ENCODE measurements at places on chromosomes 5 and 9.
A peak's percentile ranks its signal among the peaks of the same experiment; 100 is the strongest.

GRCh38 chr5:99369797-99370593 is 441.2 kb upstream of the CHD1 start:
- no peak for DNase-seq

- DNase-seq: no peak
Observed at GRCh38 chr9:33510262-33511183, 13.5 kb upstream of the ANKRD18B start.

- no peak for DNase-seq
Observed at GRCh38 chr5:3180636-3181035, 415.0 kb upstream of the IRX1 start.

GRCh38 chr5:36657563-36657995 is 51.2 kb downstream of the SLC1A3 start:
- DNase-seq: peak; percentile 99

DNA sequence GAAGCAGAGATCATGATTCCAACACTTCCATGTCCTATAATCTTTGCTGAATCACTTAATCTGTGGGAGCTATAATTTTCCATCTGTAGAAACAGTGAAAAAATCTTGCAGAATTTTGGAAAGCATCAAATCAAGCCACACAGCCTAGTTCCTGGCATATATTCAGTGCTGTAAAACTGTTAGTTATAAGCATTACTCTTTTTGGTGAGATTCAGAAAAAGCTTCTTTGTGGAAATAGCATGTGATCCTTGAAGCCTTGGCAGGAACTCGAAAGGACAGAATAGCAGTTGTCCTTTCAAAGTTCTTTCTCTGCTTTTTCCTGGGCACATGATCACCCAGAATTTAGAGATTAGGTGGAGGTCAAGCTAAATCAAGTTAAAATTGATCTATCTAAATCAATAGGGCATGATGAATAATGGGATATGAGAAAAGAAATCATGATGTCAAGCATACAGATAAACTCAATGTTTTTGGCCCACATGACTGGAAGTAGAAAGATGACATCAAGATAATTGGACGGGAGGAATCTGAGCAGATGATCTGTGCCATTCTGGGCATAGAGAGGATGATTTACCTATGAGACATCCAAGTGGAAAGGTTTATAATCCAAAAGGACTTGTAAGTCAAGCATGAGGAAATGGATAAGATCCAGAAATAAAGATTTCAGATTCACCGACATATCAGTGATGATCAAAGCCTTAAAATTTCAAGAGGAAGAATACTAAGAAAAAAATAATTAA is 73.1 kb downstream of the TMEM232 start:
- no peak for DNase-seq

- no peak for DNase-seq
Observed at GRCh38 chr5:149760854-149761187, 30.7 kb downstream of the PPARGC1B start.

DNA sequence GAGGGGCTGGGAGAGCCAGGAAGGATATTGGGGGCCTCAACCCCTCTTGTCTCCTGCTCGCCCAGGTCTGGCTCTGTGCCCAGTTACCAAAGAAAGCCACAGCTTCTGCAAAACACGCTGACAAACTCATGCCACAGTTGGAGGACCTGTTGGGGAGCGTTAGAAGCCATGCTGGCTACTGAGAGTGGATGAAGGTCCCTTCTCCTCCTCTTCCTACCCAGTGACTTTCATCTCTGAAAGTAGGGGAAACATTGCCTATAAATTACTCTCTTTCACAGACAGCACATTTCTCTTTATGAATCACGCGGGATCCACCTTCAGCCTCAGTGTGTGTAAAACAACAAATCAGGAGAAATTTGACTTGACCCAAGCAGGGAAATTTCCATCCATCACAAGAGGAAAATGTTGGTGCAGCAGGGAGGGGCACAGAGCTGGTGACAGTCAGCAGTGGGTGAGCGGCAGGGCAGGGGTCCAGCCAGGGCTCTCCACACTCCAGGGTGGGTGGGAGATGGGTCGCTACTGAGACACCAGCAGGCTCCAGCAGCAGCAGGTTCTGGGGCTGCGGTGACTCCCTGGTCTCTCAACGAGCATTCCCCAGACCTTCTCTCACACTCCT is 181.9 kb downstream of the FGF18 start:
- no peak for DNase-seq

DNA sequence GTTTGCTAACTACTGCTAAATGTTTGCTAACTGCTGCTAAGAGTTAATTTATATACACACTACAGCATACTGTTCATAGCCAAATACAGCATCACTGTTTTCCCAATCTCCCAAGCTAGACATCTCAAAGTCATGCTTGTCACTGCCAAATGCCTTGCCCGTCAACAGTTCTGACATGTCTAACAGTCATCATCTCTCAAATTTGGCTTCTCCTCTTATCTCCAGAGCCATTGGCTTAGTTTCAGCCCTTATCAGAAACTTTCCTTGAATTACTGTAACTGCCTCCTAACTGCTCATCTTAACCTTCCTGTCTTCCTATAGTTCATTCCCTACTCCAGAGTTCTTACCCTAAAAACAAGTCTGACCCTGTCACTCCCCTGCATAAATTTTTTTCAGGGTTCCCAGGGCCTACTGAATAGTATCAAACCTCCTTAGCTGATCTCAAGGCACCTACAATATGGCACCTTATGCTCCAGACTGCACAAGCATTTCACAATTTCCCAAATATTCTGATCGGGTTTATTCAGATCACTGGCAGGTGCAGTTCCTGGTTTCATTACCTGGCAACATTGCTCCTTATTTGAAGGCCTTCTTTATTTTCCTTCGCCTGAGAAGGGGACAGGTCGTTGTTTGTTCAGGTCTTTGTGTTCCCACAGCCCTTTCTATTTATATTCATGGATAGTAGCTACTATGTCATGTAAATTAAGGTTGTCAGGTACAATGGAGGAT is 55.9 kb upstream of the ANKRD55 start:
- DNase-seq: no peak

DNA sequence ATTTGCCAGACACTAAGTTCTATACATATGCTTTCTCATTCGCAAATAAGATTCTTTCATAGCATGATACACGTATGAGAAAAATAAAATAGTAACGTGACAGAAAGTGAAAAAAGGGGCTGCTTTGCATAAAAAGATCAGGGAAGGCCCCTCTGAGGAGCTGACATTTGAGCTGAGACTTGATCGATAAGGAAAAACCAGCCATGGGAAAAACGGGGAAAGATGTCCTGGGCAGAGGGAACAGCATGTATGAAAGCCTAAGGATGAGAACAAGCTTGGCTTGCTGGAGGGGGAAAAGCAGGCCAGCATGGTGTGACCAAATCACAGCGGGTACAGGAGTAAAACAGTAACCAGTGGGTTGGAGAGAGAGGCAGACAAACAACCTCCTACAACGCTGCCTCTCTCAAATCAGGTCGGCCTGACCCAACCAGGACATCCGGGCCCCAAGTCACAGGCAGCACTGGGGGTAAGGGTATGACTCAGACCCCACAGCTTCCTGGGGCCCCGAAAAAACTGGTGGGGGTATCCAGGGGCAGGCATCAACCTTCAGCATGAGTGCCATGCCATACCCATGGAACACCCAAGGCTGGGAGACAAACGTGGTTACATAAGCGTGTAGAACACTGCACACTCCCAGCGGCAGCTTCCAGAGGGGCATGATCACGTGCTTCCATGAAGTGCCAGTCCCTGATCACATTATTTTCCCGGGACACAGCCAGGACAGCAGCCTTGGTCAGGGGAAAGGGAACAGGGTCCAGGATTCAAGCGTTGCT is 2.2 kb downstream of the TNIP1 start:
- no peak for DNase-seq

GRCh38 chr9:94554439-94555331 is at the start of gene PCAT7:
Gene PCAT7, plus strand, starts transcription at chr9:94555083.
- DNase-seq: no peak

- DNase-seq: no peak
Observed at GRCh38 chr5:87572090-87572489, 159.4 kb upstream of the CCNH start.

DNA sequence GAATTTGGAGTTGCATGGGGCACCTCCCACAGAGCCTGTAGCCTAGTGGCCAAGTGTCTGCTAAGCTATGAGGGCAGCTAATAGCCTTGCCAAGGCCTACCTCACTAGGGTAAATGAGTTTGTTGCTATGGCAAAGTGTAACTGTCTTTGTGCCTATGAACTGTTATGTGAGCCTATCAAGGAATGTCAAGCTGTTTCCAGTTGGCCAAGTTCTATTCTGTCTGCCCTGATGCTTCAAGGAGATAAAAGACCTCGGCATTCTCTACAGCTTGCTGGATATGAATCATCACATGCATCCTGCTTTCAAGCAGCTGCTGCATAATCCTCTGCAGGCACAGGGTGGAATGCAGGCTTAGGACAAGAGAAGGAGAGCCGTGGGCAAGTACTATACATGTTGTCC is 69.8 kb upstream of the CCDC112 start:
- DNase-seq: no peak

- DNase-seq: no peak
Observed at GRCh38 chr9:29144476-29144875, 1571.2 kb upstream of the C9orf72 start.

GRCh38 chr5:68070591-68071281 is 144.8 kb upstream of the PIK3R1 start:
- no peak for DNase-seq

DNA sequence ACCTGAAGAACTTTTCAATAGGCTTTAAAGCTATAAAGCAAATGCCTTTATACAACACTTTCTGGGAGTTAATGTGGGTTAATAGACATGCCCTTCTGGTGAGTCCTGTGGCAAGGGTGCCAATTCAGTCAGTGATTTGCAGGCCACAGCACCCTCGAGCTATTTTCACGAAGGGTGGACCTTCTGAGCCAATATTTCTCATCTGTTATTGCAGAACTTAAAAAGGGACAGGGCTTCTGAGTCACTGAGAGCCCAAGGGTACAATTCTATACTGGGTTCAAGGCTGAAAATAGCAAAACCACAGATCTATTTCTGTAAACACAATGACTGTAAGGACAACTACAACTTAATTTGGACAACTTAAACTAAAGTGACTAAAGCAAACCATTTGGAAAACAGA is 92.8 kb downstream of the GABRG2 start:
- DNase-seq: no peak

DNA sequence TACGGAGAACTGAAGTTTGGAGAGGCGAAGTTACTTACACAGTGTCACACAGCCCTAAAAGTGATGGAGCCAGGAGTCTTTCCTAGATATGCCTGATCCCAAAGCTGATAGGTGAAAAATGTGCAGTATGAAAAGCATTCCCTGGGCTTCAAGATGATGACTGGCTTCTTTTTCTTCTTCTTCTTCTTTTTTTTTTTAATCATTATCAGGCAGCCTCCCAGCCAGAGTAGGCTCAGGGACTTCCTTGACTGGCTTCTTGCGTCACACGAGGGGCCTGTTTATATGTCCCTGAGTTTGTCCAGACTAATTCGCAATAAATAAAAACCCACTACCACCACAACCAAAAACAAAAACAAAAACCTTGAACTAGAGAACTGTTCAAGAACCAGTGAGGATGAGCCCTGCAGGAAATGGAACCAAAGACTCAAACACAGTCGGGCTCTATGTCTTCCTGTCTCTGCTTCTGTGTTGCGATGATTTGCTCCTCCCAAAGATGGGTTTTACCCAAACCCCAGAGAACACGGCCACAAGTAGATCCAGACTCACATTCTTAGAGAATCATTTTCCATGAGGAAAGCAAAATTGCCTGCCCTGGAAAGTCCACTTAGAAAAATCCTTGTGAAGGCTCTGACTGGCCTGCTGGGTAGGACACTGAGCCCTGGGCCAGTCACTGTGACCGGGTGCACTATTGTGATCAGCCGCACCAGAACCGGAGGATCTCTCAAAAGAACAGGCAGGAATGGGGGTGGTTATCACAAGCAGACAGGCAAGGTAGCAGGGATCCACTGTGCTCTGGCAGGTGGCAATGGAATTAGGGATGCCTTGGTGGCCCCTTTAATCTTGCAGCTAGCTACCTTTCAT is 38.0 kb upstream of the ADAM19 start:
- DNase-seq: no peak

DNA sequence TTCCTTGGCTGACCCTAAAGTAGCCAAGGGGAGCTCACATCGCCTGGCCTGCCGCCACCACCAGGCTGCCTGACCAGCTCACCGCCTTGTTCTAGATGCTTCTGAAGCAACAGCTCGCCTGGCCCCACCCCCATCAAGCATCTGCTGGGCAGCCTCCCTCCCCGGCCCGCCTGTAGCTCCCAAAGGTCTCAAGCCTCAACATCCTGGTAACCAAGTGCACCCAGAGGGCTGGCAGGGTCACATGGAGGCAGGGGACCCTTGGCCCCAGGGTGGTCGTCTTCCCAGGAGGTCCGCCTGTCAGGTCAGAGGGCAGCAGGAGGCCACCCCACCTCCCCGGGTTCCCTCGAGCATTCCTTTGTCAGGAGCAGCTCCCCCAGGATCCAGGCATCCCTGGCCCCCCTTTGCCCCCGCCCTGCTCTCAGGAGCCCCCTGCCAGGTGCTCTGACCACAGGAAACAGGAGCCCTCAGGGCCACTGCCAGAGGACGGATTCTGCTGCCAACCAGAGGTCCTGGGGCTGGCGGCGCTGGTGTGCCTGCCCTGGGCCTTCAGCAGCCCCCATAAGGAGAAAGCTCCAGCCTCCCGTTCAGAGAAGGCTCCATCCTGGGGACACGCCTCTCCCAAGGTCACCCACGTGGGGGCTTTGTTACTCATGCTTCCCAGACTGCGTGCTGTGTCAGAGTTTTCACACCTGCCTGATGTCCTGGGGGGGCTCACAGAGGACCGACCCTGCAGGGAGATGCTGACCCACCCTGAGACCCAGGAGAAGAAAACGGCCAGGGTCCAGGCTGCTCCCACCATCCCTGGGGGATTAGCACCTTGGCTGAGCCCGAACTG is 3.5 kb upstream of the LRRC14B start:
- DNase-seq: no peak

- no peak for DNase-seq
Observed at GRCh38 chr5:93161661-93162654, 419.1 kb downstream of the NR2F1-AS1 start.

DNA sequence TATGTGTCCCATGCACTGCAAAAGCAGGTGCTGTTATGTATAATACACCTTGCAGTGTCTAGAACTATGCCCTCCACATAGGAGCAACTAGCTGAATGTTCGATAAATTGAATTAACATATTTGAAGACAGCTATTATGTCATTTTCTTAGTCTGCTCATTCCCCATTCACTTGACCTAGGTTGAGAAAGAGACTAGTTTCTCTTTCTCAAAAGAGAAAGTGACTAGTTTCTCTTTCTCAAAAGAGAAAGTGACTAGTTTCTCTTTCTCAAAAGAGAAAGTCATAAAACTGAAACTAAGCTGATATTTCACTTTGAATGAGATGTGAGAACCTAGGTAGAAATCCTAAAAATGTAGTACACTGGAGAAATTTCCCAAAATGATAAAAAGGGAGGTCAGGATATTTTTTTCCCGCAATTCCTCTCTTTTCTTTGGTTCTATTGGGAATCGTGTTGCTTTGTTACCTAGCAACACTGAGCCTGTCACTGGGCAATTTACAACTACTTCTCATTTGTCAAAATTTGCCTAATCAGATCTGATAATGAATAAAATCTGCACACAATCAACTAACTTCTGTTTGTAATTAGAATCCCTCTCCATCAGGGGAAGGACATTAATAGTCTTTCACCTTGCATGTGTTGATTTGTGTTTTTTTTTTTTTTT is 132.0 kb upstream of the GRIA1 start:
- no peak for DNase-seq

Data from SIG-M5 (cell line).